HFF-Myc (cell line): ENCODE measurements at places on chromosomes 5 and 9.

DNA sequence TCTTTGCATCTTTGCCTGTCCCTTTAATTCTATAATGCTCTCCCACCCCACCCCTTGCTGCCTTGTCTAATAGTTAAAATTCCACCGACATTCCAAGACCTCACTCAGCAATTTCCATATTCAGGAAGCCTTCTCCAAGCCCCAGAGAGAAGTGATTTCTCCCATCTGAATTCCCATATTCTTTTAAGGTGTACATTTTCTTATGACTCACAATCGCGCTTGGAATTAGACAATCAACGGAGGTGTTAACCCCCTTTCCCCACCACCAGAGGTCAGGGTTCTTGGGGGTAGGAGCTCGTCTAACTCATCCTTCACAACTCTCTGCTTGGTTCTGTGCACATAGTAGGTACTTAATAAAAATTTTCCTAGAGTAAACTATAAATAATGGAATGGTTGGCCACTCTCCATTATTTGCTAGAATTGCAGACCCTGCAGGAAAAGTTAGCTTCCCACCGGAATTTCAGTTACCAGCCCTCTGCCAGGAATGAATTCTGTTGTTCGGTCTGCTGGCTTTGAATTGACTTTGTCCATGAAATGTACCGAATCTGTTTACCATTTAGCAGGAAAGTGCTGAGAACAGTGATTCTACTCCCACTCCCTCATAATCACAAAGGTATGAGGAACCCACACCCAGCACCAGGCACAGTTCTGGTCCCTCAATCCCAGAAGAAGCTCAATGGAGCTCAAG is 5.0 kb downstream of the KCNIP1 start:
- no peak for DNase-seq

DNA sequence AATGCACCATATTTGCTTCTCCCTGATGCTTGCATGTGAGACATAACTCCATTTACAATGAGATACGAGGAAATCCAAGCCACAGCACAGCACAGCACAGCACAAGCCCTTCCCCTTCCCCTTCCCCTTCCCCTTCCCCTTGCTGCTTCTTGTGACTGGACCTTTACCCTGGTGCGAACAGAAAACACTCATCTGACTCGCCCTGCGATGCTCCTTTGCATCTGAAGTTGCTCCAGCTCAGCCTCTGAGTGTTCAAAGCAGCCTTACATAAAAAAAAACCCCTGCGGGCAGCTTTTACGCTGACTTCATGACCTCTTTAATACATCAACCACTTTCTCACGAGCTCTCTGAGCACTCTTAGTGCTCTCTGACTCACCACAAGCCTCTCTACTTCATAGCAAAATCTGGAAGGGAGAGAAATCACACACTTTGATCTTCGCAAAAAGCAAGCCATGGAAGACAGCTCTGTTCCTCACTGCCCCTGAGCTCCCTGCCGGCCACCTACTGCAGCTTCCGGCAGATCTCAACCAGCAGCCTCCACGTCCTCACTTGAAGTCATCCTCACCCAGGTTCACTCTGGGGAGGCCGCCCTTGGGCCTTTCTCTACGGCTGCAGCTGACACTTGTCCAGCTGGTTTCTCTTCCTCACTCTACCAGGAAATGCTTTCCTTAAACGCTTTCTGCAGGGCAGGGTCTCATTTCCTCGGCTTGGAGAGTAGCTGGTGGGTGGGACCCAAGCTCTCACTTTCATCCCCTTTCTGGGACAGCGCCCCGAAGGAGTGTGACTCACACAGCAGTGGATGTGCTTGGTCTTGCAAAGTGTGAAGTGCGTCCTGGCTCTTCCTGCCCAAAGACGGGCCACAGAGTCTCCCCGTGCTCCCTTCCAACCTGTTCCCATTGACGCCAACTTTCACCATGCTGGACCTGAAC is 5.3 kb downstream of the SLC34A1 start:
- DNase-seq = peak; percentile 81

DNA sequence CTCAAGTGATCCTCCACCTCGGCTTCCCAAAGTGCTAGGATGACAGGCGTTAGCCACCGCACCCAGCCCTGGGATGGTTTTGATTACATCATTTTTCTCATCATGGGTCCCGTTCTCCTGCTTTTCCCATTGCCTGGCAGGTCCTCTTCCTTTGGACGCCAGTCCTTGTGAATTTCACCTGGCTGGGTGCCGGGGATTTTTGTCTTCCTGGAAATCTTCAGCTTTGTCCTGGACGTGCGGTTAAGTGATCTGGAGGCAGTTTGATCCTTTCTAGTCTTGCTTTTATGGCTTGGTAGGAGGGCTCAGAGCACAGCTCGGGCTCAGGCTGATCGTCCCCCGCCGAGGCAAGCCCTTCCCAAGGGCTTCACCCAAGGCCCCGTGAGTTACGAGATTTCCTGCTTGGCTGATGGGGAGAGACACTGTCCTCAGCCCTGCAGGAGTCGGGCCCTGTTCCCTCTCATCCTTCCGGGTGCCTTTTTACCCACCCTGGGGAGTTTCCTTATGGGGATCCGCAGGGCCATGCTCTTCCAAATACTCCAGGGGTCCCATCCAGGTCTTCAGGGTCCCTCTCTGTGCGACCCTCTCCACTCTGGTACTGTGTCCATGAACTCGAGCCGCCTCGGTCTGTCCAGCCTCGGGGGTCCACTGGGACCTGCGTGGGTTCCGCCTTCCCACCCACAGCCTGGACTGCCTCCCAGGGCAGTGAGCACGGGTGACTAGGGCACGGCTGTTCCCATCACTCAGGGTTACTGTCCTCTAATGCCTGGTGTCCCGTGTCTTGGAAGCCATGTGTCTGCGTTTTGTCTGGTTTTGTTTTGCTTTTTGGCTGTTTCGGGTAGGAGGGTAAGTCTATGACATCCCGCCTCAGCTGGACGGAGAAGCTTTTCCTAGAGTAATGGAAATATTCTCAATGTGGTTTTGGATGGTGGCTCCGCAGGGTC is 22.3 kb upstream of the EGFL7 start:
- DNase-seq = no peak

- no peak for DNase-seq
Observed at GRCh38 chr9:73023025-73023541, 70.2 kb upstream of the ALDH1A1 start.

- no peak for DNase-seq
Observed at GRCh38 chr5:171537070-171537849, 117.8 kb downstream of the FGF18 start.

DNA sequence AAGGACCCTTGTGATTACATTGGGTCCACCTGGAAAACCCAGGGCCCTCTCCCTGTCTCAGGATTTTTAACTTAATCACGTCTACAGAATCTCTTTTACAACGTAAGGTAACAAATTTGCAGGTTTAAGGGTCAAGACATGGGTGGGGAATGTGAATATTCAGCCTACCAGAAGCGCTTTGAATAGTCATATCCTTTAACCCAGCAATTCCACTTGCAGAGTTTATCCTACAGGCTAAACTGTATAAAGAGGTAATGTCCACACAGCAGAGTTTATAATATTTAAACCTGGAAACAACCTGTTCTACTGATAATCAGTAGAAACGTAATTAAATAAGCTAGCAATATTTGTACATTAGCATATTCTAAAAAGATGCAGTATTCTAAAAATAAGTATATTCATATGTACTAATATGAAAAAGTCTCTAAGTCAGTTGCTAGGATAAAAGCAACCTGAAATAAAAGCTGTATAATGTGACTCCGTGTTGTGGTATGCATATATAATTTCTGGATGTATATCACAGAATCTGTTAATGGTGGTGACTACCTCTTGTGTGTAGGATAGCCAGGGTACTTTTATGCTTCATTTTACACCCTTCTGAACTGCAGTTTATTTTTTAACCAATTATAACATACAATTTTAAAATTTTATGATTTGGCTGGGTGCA is 14.1 kb upstream of the NIPAL4 start:
- DNase-seq = no peak

DNA sequence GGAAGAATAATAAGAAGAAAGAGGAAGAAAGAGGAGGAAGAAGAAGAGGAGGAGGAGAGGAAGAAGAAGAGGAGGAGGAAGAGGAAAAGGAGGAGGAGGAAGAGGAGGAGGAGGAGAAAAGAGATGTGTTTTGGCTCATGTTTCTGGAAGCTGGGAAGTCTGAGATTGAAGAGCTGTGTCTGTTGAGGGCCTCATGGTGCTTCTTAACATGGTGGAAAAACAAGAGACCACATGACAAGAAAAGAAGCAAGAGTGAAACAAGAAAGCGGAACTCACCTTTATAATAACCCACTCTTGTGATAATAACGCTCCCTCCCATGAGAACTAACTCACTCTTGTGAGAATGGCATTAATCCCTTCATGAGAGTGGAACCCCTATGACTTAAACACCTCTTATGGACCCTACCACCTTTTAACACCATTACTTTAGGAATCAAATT is 36.1 kb upstream of the RANBP6 start:
- DNase-seq = no peak

GRCh38 chr9:94490465-94490864 is 64.4 kb upstream of the PCAT7 start:
- DNase-seq = no peak

DNA sequence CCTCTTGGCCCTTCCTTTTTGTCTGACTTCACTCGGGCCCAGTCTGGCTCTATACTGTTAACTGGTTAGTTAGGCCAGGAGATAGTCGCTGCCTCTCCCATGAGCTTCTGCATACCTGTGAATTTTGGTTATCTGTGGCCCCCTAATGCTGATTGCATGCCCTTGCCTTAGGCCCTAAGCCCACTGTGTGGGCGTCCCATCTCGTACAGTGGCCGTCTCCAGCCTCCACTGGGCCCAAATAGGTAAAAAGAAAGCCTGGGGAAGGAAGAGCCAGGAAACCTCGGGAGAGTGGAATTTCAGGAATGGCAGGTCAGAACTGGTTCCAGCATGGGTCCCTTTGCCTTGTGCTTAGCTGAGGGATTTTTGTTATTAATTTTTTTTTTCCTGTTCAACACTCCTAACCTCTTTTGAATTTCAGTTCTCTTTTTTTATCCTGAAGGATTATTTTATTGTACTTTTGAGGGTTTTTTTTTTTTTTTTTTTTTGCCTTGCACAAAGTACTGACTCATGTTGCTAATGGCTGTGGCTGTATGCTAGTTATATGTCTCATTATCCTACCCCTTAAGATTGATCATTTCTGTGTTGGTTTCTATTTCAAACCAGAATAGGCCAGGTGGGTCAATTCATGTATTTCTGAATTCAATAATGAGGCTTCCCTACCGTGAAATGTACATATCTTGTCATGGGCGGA is 3.4 kb downstream of the PRRC2B start:
- DNase-seq = no peak

- DNase-seq = no peak
Observed at GRCh38 chr5:95770830-95771708, 39.9 kb downstream of the RHOBTB3 start.

GRCh38 chr9:103530934-103531333 is 535.8 kb downstream of the CYLC2 start:
- DNase-seq = no peak

- no peak for DNase-seq
Observed at GRCh38 chr5:88805151-88805784, 77.7 kb downstream of the MEF2C start.

- no peak for DNase-seq
Observed at GRCh38 chr5:91408710-91409109, 25.6 kb upstream of the ARRDC3 start.

DNA sequence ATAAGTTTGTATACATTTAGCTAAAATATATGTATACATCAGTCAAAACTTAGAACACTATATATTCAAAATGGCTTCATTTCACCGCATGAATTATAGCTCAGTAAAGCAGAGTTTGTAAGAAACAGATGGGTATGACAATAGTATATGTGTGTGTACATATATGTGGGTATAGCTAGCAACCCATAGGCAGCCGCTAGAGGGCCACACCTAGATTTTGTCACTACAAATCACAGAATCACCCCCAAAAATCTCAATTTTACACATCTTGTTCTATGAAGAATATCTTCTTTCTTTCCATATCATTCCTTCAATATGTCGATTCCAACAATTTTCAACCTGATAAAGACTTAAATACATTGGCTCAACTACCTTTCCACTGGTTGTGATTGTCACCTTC is 357.8 kb upstream of the CCNG1 start:
- DNase-seq = no peak

- peak; percentile 26 for DNase-seq
Observed at GRCh38 chr9:128771745-128772519, at the start of gene ZER1. TSS of gene ZER1 (minus strand) at chr9:128771927. CDS start at chr9:128755565, 16,362 bp downstream.

DNA sequence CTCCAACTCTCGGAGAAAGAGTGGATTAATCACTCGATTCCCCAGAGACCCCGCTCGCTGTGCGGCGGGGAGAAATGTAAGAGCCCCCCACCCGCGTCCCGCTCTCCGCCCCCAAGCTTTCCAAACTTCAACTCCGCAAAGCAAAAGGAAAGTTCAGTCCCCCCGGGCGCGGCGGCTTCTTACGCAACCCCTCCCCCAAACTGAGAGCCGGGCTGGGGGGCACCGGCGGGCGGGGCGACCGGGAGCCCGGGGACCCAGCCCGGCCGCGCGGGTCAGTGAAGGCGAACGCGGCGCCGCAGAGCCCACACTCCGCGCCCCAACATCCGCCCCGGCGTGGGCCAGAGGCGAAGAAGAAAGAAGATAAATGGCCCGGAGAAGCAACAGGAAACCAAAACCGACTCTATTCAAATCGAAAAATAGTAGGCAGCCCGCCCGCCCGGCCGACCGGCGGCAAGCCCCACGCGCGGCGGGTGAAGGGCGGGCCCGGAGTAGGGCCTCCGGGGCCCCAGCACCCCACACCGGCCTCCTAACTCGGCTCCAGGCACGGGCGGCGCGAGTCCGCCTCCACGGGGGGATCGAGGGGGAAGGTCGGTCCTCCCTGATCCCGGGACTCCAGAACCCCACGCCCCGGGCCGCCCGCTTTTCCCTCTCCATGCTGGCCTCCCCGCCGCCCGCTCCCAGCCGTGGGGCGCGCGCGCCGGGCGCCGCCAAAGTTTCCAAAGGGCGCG is 720 bp downstream of the NOTCH1 start:
- DNase-seq = no peak

DNA sequence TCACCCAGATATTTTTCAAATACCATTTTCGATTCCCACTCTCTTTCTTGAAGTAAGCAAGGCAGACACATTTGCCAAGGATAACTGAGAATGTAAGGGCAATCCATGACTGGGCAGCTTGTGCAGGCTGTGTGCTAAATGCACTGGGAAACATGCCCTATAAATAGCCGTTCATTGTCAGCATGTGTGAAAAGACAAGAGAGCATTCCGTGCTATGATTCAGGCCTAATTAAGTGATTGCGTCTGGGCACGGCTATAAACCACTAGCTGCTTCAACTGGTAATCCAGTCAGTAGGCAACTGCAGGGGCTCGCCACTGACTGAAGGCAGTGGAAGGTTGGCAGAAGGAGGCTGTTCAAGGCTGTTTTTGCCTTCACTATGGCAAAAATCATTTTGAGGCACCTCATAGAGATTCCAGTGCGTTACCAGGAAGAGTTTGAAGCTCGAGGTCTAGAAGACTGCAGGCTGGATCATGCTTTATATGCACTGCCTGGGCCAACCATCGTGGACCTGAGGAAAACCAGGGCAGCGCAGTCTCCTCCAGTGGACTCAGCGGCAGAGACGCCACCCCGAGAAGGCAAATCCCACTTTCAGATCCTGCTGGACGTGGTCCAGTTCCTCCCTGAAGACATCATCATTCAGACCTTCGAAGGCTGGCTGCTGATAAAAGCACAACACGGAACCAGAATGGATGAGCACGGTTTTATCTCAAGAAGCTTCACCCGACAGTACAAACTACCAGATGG is at the start of gene HSPB3:
Gene HSPB3, plus strand, starts transcription at position 287 of the 745 bp plus-strand sequence. Its CDS starts 91 bp downstream, at position 378.
- peak; percentile 72 for DNase-seq

GRCh38 chr5:166027582-166027981 is 2263.9 kb upstream of the WWC1 start:
- DNase-seq = no peak

GRCh38 chr5:67120032-67120431 is 76.6 kb downstream of the CD180 start:
- DNase-seq = no peak
